ENCODE measurements at places on chromosomes 5 and 9. TPM values are rescaled to one million over a fixed set of nuclear protein-coding genes. Genes with fewer than 3 reads are reported as not detected.

Gene FBXO38
- total RNA-seq, result 48.6 TPM

Gene LYRM7
- 7.0 TPM for total RNA-seq

Gene SIMC1
- 11.8 TPM for total RNA-seq

Gene KIF4B
- 0.02 TPM for total RNA-seq

Gene CD72
- 0.12 TPM for total RNA-seq

Gene CAVIN4
- 2.4 TPM for total RNA-seq

Gene SLC25A48
- total RNA-seq, result not detected

Gene FYB1
- total RNA-seq, result 0.05 TPM

Gene FGF10
- total RNA-seq, result 0.16 TPM

Data from A172 (cell line).